ENCODE measurements at places on chromosomes 1 and 21.

DNA sequence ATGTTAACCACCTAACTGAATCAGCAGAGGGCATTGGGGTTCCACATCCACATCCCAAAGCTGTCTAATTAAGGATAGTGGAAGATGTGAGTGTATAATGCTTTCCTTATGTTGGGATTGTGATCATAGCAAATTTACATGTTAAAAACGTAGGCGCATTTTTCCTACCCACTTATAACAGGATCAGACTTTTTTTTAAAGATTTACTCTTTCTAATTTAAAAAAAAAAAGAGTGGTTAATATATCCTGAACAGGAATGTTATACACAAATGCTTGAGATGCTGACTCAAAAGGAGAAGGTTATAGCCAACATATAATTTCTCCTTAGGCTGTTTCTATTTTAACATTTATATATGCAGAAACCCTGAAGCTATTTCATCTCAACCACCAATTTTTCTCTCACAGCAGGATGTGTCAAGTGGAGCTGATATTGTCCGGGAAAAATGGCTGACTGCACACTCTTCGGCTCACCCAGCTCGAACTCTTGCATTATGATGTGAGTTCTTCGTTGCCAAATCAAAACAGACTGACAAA is 40.3 kb downstream of the RGS5 start:
- no peak for DNase-seq

DNA sequence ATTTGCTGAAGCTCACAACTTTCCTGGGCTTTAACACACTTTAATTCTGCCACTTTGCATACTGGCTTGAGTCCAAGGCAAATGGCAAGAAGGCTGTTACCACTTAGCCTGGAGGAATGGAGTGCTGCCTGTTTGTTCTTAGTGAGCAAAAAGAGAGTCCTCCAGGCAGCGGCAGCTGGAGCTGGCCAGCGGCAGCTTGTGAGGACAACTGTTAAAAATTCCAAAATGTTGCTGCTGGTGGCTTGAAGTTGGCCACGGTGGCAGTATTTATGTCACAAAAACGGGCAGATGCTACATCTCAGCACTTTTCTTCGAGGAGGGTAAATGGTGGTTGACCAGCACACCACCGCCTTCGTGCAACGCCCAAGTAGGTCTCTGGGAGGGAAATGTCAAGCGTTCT is 27.3 kb downstream of the STPG1 start:
- DNase-seq = no peak

GRCh38 chr1:153774780-153775457 is at the start of gene SLC27A3:
TSS of gene SLC27A3 (plus strand) at chr1:153775407. CDS start at chr1:153775498, 91 bp downstream.
- DNase-seq = no peak

GRCh38 chr1:213783893-213784292 is 203.9 kb upstream of the PROX1 start:
- DNase-seq = no peak

DNA sequence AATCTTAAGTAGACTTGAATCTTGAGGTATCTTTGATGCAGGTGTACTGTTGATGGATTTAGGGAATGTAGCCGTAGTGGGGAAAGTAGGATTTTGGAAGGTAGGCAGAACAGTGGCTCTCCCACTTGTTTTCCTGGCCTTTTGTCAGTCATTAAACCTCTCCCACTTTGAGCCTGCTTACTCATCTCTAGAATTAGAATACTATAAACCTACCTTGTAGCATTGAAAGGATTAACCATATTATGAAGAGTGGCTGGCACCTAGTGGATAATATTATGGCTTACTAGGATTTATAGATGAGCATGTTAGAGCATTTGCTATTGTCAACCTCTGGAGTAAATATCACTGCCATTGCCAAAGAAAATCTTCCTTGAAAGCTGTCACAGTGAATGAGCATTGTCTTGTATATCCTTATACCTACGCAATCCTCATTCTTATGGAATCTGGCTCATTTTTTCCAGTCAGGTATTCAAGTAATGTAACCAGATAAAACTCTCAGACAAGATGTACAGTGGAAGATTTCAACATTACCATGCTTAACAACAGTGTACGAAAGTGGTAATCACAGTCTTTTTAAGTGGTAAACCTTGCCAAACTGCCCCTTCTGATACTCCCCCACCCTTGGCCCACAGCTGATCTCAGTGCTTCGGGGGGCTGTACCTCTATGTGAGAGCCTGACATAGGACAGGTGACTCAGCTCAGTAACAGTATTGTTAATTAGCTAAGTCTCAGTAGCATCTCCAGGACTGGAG is 44.4 kb downstream of the SH3GLB1 start:
- no peak for DNase-seq

DNA sequence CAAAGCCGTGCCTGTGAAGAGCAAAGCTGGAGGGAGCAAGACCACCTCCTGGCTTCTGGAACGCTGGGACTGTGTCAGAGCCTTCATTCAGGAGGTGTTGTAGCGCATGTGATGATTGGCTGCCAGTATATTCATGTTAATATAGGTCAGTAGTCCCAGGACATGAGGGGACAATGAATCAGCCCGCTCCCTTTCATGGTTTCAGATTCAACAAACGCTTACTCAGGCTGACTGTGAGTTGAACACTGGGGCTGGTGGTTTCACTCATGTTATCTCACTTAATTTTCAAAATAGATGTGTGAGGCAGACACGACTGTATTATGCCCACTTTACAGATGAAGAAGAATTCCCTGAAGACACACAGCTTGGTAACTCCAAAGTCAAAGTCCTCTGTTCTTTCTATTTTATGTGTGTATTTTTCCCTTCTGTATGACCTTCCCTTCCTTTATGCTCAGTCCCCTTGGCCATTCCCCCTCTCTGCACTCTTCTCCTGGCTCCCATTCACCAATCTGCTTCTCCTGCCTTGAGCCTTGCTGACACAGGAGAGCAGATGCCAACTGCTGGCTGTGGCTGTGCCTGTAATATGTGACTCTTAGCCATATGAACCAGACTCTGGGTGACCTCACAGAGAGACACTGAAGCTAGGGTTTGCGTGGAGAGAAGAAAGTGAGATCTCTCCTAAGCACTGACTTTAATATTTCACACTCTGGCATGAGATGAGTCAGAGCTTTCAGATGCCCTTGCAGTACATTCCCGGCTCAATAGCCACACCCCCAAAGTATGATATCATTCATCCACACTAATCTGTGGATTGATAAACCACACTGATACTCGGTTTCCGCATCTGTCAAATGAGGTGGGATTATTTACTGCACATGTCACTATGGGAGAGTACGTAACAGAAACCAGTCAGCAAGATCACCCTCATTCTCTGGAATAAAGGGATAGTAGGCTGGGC is 31.4 kb upstream of the KIRREL1 start:
- DNase-seq = no peak

DNA sequence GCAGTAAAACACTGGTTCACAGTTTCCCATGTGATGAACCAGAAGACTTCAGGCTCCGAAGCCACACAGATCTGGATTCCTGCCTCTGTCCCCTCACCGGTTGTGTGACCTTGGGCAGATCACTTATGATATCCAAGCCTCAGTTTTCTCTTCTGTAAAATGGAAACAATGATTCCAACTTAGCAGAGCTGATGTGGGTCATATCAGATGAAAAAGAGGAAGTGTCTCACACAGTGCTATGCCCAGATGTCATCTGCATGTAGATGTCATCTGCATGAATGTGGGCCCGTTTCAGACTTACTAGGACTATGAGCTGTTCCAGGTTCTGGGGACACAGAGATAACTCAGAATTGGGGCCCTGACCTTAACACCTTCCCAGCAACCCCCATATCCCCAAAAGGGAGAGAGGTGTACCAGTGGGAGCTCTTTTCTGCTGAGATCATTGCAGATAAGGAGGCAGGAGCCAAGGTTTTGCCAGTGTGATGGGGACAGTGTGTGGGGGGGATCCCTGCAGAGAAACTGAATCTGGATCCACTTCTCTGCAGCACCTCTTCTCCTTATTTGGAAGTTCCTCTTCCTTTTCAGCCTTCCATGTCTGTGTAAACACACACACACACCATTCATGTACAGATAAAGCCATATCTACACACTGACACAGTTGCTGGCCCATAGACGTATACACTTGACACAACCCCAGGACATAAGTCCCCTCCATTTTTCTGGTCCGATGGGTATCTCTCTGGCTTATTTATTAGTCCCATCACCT is 5.0 kb upstream of the ADGRB2 start:
- DNase-seq = no peak

DNA sequence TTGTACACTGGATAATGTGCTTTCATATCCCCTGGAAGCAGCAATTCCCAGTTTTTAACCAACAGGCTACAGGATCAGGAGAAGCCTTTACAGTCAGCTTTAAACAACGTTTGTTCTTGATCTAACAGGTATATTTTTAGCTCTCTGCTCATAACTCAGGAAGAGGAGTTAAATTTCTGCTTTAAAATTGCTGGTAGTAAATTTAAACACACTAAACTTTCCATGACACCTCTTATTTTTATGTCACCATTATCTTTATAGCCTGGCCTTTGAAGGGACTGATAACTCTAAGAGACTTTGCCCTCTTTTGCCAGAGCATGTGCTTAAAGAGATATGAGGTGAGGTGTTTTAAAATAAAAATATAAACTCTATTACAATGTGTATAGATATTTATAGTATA is 119.6 kb upstream of the BRINP3 start:
- DNase-seq = no peak

GRCh38 chr21:39863111-39863510 is 4.1 kb upstream of the PCP4 start:
- no peak for DNase-seq

DNA sequence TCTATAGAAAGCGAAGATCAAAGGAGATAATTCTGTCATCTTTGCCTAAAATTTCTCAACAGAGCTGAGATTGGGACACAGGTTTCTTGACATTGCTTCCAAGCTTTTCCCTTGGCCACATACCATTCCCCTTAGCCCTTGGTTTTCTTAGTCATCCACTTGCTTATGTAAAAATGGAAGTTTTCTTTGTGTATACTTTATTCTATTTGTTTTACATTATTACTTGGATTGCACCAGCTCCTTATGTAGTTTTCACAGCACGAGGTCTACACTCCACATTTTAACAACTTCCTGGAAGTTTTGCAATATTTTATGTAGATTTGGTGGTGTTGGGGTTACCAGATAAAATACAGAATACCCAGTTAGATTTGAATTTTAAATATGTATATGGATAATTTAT is 129.8 kb downstream of the PLA2G4A start:
- DNase-seq = no peak

DNA sequence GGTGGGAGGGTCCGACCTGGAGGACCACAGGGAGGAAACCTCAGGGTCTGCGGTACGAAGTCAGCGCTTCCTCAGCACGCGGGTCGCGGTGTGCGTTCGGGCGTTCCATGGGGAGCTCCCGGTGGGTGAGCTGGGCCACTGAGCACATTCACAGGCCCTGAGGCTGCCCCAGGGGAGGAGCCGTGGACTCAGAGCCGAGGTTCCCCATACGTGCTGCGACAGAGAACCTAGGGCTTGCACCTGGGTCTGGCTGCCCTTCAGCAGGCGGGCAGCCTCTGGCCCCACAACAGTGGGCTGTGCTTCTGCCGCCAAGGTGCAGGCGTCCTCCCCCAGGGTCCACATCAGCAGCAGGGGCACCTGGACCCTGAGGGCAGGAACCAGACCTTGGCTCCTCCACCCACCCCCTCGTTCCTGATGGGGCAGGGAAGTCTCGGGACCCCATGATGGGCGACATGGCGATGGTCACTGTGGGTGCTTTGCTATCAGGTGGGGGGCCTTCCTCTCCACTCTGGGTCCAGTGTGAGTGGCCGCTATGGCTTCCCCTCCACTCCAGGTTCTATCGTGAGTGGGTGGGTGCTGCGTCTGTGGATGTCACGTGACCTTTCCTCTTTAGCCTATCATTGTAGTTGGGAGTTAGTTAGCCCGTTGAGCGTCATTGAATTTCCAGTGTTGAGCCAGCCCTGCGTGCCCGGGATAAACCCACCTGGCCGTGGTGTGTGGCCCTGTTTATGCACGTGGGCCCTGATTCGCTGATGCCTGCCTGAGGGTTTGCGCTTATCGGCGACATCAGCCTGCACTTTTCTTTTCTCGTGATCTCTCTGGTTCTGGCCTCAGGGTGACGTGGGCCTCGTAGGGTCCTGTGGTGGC is 27.9 kb downstream of the FTCD start:
- no peak for DNase-seq

GRCh38 chr1:230185076-230186001 is 118.3 kb downstream of the GALNT2 start:
- DNase-seq = no peak

DNA sequence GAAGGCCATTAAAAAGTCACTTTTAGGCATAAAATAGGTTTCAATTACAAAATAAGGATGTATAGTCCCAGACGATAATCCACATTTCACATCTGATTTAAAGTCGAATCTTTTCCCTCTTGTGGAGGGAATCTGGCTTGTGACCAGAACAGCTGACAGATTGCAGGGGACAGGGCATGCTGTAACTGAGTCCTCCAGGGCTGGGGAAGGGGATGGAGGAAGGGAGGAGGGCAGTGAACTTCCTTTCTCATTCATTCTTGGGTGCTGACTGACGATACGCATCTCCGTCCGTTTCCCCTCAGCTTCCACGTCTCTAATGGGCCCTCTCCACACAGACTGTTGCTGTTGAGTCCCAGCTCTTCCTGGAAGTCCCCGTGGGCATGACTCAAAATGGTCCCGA is 108.1 kb upstream of the CSF3R start:
- DNase-seq = no peak

GRCh38 chr1:89608319-89608983 is 24.5 kb upstream of the LRRC8C start:
- DNase-seq = peak; percentile 81

DNA sequence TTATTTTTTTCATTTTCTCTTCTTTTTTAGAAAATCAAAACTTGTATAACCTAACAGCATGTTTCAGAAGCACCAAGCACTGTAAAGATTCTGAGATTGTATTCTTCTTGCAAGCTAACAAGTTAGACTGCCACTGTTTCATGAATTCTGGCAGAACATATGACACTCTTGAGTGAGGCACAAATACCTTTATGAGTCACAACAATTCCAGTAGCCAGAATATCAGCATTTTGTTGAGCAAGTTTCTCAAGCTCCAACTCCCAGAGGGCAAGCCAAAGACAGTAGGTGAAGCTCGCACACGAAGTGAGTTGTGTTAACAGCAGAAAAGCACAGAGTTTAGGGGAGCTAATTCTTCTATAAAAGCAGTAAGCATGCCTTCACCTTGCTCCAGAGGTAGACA is 268.8 kb upstream of the NCAM2 start:
- no peak for DNase-seq

DNA sequence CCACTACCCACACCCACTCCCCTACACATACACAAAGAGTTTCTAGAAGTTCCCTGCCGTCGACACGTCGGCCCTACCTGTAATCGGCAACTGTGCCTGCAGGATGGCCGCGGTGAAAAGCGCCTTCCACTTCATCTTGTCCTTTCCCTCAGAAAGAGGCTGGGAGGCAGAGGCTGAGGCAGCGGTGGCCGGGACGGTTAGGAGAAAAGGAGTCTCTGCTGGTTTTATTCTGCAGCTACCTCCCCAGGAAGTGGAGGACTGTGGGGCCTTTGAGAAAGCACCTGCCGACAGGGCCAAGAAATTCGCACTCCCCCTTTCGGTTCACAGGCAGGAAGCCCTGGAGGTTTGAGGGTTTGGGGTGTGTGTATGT is at the start of gene CD247:
TSS of gene CD247 (minus strand) at position 199 of the 370 bp plus-strand sequence. CDS start at position 135, 64 bp downstream.
- DNase-seq = peak; percentile 68

DNA sequence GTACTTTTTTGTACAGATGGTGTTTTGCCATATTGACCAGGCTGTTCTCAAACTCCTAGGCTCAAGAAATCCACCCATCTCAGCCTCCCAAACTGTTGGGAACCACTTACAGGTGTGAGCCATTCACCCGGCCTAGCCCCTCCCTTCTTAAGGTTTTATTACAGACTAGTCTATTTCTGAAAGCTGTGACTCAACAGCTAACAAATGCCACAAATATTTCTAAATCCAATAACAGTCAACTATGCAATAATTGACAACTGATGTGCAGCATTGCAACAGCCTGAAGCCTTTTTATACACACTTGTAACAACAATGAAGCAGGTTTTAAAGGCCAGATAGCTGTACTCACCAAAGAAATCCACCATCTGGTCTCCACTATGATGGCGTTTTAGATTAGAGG is 51.4 kb downstream of the GRIK1 start:
- DNase-seq = no peak

Measured in CD8-positive, alpha-beta memory T cell (primary cell).